ENCODE measurements at places on chromosomes 11 and 22.

- no peak for DNase-seq
Observed at GRCh38 chr11:6817694-6818093, 18.2 kb upstream of the OR6A2 start.

GRCh38 chr22:23035557-23036277 lies 34.6 kb upstream of the GNAZ start:
- DNase-seq = no peak

GRCh38 chr22:29377979-29378378 lies 10.4 kb downstream of the AP1B1 start:
- no peak for DNase-seq

GRCh38 chr11:126654886-126655806 lies 299.7 kb downstream of the ST3GAL4 start:
- DNase-seq = no peak

DNA sequence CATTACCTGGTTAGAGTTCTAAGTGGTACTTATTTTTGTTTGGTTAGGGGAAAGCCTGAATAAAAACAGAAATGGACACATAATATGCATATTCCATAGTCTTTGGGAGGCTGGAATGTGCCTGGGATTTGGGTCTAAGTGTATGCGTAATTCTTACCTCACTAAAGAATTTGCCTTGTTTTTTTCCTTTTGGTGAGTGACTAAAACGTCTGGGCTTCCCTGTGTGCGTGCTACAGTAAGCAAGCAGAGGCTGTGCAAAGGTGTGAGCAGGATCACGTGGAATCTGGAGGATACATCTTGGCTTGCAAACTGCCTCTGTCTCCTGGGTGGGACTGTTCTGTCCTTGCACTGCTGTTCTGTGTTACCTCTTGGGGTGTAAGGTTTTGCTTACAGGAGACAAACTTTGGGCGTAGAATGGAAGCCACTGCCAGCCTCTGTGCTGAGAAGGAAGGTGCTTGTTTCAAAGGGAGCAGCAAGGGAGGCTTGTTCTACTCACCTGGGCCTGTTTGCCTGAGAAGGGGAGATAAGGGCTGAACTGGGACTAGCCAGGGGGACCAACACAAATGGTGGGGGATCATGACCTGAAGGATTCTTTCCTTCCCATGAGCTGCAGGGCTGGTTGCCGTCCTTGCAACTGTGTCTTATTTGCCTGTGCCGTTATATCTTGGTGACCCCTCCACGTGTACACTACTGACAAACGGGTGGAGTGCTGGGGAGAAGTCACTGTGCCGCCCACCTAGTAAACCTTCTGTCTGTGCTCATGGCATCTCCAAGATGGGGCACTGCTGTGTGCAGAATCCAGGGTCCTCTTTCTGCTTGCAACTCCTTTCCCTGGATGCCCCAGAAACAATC lies 4.5 kb downstream of the NEAT1 start:
- DNase-seq = peak; percentile 45
